ENCODE measurements at places on chromosomes 6 and 20.

- DNase-seq: no peak
Measured at GRCh38 chr20:61271312-61272231, 19.5 kb downstream of the CDH4 start.

- DNase-seq: no peak
Measured at GRCh38 chr6:112787371-112787770, 440.2 kb downstream of the RFPL4B start.

GRCh38 chr6:63561288-63561687 lies 11.0 kb upstream of the LOC128125822 start:
- DNase-seq: no peak

GRCh38 chr6:124203101-124203811 lies 399.6 kb downstream of the NKAIN2 start:
- DNase-seq: no peak

- no peak for DNase-seq
Measured at GRCh38 chr6:16626650-16627049, 134.6 kb downstream of the ATXN1 start.

- DNase-seq: no peak
Measured at GRCh38 chr6:130708338-130708737, 118.9 kb upstream of the SMLR1 start.

DNA sequence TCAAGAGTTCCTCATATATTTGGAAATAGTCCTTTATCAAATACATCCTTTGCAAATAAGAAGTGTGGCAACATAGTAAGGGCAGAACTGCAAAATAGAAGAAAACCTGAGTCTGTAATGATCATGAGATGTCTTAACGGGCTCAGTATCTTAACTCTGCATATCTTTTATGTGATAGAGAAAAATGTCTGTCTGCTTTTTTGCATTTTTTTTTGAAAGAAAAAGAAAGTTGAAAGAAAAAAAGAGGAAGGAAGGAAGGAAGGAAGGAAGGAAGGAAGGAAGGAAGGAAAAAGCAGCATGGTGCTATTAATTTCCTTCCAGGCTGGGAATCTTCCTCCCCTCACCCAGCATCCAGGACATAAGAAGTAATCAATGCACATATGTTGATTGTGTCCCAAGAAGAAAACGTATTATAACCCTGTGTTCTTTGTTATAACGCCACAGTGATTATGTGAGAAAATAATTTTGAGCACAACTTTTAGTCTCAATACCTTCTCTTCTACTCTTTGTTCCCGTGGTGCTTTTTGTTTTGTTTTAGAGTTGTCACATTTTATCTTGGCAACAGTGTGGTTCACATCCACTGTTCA lies 58.7 kb upstream of the PCSK2 start:
- no peak for DNase-seq

GRCh38 chr6:21033575-21034026 lies 499.3 kb downstream of the CDKAL1 start:
- no peak for DNase-seq

DNA sequence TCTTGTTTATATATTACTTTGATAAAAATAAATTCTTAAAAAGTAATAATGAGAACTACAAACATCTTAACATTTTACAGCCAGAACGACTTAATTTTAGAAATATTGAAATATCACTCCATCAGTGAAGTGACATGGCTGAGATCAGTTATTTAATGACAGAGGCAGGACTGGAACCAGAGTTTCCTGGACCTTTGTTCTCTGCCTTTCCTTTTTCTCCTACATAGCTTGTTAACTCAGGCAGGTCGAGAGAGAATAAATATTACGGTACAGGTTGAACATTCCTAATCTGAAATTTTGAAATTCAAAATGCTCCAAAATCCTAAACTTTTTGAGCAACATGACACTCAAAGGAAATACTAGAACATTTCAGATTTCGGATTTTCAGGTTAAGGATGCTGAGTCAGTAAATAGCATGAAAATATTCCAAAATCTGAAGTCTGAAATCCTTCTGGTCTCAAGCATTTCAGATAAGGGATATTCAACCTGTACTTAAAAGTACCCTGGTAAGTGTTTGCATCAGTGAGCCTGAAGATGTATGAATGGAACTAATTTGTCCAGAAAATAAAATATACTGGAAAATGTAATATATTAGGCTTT lies 6.5 kb downstream of the TMEM170B start:
- DNase-seq: no peak

GRCh38 chr6:22956029-22956681 lies 386.8 kb downstream of the HDGFL1 start:
- no peak for DNase-seq

GRCh38 chr20:50856475-50857041 lies 61.7 kb downstream of the BCAS4 start:
- DNase-seq: no peak

DNA sequence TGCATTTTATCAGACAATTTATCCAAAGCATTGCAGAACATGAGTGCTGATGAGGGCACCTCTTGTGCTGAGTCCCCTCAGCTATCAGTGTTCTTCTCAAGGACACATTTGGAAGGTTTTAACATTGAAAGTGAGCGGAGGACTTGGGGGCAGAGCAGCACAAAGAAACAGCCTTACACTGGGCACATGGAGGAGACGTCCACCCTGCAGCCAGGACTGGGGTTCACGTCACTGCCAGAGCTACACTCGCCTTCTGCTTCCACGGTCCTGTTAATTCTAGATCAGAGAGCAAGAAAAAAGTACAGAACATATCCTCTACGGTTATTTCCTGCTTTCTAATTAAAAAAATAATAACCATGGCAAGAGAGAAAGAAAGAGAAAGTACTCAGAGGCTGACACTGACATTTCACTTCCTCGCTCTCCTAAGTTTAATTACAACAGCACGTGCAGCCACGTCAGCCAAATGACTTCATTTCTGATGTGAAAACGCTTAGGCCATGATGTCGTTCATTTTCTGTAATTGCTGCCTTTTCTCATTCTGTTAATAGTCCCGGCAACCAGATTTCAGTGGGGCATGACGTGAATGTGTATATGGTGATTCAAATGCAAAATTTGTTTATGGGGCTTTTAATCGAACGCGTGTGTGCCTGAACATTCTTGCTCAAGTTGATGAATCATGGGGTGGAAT lies 5.1 kb downstream of the PRND start:
- no peak for DNase-seq

DNA sequence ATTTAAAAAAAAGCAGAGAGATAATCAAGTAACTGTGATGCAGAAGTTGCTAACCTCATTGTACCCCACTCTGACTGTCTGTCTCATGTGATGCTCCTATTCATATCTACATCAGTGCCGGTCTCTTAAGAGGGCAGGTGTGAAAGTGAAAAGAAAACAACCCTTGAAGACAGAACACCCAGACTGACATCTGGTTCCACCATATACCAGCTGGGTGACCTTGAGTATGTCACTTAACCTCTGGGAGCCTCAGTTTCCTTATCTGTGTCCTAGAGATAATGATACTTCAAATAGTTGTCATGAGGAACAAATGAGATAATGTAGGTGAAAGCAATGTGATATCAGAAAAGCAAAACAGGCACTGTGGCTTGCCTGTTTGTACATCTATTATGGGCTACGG lies 426.8 kb upstream of the SOX4 start:
- no peak for DNase-seq

- DNase-seq: no peak
Measured at GRCh38 chr6:7073821-7074525, 33.8 kb upstream of the RREB1 start.

GRCh38 chr6:54710456-54710855 lies 136.1 kb upstream of the FAM83B start:
- DNase-seq: no peak

DNA sequence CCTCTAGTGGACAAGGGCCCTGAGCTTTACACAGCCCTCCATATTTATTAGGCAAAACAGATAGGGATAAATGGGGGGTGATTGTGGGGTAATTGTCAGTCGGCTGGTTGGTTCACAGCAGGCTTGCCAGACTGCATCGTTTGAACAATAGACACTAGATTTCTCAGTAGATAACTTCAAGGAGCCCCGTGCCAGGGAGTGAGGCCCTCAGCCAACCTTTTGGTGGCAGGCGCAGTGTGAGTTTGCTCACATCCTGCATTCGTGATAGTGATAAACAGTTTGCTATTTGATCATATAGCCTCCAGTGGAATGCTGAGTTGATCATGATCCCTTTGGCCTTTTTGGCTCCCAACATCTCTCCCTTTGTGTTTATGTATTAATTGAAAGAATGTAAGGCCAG lies 3.6 kb upstream of the ABHD12 start:
- no peak for DNase-seq

- DNase-seq: no peak
Measured at GRCh38 chr6:141210901-141211300, 921.8 kb upstream of the GJE1 start.

- DNase-seq: no peak
Measured at GRCh38 chr6:111918825-111919224, 45.6 kb upstream of the FYN start.

DNA sequence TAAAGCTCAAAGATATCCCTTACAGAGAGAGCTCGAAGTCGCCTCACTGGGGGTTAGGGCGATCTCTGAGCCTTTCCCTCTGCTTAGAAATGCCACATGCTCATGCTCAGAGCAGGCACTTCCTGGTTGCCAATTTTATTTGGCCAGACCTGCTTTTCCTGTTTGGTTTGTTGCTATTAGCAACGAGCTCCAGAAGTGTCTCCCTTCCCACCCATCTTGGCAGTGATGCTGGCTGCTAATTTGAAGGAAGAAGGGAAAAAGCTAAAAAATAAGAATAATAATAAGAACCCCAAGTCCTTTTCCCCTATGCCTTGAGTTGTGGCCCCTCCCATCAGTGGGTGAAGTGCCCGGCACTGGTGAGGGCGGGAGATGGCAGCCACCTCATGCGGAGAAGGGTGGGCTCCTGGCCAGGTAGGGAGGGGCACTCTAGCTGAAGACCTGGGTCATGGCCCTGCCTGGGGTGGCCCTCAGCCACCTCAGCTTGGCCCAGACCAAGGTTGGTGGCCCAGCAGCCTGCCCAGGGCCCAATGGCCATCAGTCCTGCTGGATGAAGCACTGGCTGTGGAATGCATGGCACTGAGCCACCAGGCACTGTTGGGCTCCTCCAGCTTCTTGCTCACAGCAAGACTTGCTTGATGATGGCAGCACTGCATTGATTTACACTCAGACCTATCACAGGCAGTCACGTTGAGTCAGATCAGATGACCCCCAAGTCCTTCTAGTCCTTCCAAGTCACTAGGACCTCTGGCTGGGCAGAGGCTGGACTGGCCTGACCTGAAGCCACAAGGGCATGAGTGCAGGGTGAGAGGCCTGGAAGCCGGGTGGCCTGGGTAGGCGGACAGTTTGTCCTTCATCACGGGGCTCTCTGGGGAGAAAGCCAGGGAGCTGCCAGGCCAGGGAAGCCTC lies 79.0 kb downstream of the SYNJ2 start:
- DNase-seq: peak; percentile 94

GRCh38 chr6:90497411-90497810 lies 89.5 kb downstream of the MAP3K7 start:
- DNase-seq: no peak

- no peak for DNase-seq
Measured at GRCh38 chr6:4872841-4873240, 96.6 kb downstream of the CDYL start.

- DNase-seq: no peak
Measured at GRCh38 chr20:35339007-35339406, 46.8 kb upstream of the FAM83C start.

- DNase-seq: peak; percentile 32
Measured at GRCh38 chr6:90295854-90296340, 746 bp downstream of the BACH2 start.

DNA sequence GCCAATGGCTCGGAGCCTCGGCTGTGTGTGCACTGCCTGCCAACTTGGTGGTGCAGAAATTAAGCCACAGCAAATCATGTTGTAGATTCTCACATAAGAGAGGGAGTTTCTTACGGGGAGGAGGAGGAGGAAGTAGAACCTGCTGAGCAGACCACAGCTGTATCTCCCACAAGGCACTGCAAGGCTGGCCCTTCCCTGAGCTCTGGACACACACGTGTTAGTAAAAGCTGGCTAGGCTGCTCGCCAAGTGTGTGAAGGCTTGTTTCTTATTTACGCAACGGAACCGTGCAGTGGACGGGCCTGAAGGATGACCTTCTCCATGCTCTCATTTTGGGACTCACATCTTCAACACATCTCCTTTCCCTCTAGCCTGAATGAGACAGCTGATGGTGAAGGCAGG lies 15.7 kb upstream of the QKI start:
- no peak for DNase-seq

GRCh38 chr6:118724211-118724610 lies 72.8 kb upstream of the CEP85L start:
- DNase-seq: no peak

DNA sequence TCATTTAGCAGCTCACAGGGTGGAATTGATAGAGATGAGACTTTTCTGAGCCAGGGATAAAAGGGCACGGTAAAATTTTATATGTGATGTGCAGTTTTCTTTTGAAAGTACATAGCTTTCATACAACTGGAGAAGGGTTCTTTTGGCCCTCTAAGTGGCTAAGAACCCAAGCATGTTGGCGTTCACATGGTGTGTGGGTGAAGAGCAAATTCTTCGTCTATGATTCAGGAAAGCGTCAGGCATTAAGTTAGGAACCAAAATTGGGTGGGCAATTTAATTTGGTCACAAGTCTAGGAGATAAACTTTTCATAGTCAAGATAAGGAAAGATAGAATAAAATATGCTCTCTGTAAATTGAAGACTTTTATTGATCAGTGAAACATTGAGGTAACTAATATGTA lies 153.9 kb downstream of the UTRN start:
- DNase-seq: no peak

GRCh38 chr6:30007132-30007764 lies 53.8 kb upstream of the POLR1H start:
- peak; percentile 53 for DNase-seq

DNA sequence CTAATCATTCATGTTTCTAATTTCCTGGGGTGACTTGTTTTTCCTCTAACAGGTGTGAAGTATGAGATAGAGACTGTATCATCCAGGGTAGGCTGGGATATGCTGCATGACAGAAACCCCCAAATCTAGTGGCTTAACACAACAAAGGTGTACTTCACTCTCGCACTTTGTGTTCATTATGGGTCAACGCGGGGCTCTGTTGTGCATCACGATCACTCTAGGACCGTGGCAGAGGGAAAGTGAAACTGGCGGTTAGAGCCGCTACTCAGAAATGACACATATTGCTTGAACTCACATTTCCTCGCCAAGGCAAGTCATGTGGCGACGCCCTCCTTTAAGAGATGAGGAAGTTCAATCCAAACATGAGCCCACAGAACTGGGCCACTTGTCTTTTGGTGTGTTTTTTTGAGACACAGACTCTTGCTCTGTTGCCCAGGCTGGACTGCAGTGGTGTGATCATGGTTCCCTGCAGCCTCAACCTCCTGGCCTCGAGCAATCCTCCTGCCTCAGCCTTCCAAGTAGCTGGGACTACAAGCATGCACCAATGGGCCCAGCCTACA lies 41.3 kb downstream of the PCNA start:
- peak; percentile 48 for DNase-seq

Measured in NCI-H2029 (cell line).